ENCODE measurements at places on chromosomes 5 and 9.

DNA sequence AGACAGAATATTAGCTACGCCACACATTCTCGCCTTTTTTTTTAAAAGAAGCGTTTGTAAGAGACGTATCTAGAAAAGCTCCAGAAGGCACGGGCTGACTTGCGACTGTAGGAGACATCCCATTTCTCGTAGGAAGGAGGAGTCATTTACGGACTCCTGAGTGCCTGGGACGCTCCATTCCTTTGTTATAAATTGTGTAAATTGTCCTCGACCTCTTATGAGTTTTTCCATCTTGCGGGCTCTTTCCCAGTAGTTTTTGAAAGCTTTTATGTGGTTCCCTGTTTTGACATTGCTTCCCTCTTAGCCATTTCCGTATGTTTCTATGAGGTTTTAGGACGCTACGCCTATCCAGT lies 1.0 kb downstream of the RABL6 start:
- DNase-seq: no peak

DNA sequence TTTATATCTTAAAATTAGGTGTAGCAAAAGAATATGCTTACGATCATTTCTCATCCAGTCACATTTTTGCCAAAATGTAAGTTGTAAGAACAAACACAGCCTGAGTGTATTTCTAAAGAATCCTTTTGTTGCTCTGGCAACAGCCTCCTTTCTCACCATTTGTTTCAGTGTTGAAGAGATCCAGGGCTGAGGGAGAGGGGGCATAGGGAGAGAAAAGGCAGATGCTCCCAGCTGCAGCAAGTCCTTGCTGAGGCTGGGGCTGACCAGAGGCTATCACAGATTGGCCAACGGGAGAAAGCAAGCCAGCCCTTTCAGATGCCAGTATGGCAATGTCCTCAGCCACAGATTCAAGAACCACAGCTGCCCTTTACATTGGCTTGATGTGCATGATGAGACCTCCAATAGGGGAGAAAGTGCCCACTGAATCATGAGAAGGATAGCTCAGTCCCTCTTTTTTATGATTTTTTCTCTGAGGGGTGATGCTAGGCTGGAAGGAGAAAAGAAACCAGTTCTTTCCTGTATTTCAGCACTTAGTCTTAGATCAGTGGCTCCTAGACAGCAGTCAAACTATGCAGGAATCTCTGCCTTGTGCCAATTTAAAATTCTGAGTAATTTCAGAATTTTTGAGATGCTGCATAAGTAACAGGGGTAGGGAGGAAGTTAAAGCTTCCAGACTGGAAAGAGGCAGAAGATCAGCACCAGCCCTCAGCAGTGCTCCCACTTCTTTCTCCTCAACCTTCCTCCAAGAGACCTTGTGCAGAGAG lies 142.1 kb downstream of the LHFPL2 start:
- no peak for DNase-seq

DNA sequence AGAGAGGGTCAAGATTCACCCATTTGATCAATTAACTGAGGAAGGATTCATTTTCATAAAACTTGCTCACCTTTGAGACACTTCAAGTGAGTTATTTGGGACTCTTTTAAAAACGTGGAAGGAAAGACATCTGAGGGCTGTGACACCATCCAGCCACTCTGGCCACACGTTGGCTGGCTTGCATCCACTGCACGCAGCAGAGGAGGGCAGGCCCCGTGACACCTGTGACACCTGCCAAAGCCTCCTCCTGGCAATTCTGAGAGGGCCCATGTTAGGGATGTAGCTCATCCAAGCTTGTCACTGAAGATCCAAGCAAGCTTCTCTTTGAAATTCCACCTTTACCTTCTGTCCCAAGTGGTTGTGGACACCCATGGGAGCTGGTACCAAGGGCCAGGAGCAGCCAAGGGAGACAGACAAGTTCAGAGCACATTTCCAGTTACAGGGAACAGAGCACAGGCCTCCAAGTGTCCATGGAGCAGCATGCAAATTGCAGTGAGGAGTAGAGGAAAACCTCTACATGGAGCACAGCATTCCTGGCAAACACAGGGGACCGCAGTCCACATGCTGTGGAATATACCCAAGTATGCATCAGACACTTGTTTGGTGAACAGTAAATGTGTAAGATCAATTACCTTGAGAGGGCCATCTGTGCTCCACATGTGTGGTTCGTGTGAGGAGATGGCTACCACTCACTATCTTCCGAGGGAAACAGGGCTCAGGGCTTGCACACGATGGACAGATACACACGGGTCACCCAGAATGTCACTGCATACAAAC lies 4.8 kb downstream of the PRSS3 start:
- DNase-seq: no peak

GRCh38 chr9:75242426-75242825 lies 154.1 kb downstream of the OSTF1 start:
- DNase-seq: no peak

DNA sequence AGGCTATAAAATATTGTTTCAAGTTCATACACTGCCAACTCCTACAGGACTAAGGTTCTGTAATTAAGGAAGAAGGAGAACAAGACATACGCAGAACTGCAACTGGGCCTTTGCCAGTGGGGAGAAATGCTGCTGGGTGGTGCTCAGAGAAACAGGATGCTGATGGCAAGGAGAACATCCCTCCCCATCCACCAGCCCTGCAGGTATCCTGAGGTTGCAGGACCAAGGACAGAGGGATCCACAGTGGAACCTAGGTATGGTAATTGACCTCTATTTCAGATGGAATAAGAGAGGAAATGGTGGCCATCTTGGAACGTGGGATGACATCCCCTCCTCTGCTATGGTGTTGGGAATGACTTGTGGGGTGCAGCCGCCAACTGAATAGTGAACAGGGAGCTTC lies 206.3 kb upstream of the S1PR3 start:
- DNase-seq: no peak

DNA sequence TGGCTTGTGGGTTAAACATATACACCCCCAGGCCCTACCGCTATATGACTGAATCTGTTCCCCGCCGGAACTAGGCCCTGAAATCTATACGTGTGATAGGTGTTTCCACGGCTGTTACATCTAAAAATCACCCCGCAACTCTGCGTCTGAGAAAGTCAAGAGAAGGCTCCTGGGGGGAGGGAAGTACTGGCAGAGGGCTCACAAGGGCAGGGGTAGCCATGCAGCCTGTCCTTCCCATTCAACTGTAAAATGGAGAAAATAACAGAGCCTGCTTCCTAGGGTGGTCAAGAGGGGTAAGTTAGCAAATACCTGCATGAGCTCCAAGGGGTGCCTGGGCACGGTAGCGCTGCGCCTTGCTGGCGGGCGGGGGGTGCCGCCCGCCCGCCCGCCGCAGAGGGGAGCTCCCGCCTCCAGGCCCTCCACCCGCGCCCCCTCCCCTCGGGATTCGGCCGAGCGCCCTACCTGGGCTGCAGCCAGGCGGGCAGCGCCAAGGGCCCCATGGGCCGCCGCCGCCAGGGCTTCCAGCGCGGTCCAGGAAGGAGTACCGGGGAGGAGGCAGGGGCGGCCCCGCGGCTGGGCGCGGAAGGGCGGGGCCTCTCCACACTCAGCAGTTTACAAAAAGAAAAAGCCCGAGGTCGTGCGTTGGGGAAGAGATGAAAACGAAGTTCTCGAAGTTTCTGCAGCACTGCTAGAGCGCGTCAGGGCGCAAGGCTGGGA lies at the start of gene HACD4:
TSS of gene HACD4 (minus strand) at position 550 of the 717 bp plus-strand sequence. CDS start at position 500, 50 bp downstream.
- DNase-seq: no peak

DNA sequence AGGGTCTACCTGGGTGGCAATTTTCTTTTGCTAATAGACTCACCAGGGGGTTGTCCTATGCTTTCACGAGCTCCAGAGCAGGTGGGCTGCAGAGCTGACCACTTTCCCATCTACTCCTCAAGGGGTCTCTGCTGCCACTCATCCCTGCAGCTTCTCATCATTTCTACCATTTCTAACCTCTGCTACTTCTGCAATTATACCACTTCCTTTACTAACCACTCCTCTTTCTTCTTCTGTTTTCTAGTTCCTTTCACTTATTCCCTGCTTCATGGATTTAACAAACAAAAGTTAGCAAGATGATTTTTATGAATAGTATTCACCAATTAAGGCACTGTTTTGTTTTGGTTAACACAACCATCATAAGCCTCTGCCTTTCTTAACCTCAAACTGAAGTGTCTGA lies 34.5 kb upstream of the NIPBL start:
- DNase-seq: no peak

GRCh38 chr5:137858954-137859353 lies 8.7 kb upstream of the MYOT start:
- DNase-seq: no peak

DNA sequence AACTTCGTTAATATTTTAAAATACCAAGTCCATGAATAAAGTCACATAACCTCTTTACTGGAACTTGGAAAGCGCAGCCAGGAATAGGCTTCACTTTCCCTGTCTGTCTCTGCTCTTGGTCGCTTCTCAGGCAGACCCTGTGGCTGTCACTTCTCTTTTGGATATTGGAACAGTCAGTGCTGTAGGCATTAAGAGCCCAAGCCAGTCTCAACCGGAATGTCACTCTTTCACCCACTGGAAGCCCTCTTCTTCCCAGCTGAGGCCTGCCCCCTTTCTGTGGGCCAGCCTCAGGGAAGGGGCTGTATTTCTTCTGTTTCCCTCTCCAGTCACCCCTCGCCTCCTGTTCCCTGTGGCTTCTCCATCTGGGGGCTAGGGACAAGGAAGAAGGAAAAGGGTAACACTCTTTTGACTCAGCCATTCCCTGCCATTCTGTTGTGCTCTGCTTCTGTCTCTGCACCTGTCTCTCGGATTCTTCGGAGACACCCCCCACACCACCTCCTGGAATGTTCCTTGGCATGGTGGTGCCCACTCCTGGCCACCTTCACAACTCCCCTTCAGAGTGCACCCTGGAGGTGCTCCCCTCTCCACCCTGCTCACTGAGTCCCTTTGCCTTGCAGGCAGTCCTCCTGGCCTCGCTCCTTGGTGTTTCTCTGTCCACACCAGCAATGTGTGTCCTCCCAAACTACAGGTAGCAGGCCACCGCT lies 103.4 kb downstream of the TRIO start:
- no peak for DNase-seq
